ENCODE measurements at places on chromosomes 12 and 14.

- DNase-seq = no peak
Measured at GRCh38 chr14:32722631-32723183, 216.0 kb upstream of the NPAS3 start.

DNA sequence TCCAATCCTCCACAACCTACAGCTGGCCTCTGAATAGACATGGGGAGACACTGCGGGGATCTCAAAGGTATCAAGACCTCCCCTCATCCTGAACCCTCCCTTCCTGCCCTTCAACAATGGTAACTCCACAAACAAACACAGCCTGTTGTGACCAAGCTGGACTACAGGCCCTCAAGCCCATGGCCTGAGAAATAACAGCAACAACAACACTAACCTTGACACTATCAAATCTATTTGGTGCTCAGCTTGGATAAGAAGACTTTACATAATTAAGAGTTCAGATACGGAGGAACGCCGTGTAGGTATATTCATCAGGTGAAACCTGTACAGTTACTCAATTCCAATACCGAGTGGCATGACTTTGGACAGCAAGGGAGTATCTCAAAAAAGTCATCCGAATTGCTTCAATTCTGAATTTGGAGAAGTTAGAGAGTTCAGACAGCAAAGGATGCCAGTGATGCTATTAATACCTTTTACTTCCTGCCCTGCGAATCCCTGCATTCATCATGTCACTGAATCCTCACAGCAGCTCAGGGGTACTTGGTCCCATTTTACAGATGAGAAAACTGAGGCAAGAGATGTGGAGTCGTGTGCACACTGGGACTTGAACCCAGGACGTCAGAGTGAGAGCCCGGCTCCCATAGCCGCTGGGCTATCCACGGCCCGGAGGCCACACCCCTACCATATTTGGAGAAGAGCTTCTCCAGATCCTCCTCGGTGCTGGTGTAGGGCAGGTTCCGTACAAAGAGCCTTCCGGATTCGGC is 17.8 kb downstream of the RBM19 start:
- no peak for DNase-seq

GRCh38 chr12:109147954-109148353 is 31.6 kb downstream of the ACACB start:
- no peak for DNase-seq

GRCh38 chr12:85530456-85530855 is 250.4 kb downstream of the ALX1 start:
- DNase-seq = no peak
